ENCODE measurements at places on chromosomes 1 and 21. TPM values are rescaled to one million over a fixed set of nuclear protein-coding genes. Genes with fewer than 3 reads are reported as not detected.
A peak's percentile ranks its signal among the peaks of the same experiment; 100 is the strongest.

ALX3 gene
- 1.4 TPM for total RNA-seq

SLAMF7 gene
- 0.48 TPM for total RNA-seq

OLFML3 gene
- 30.5 TPM for total RNA-seq

KCND3 gene
- total RNA-seq, result 1.2 TPM

CD1C gene
- total RNA-seq, result not detected

HSPG2 gene
- 124 TPM for total RNA-seq

GABRD gene
- total RNA-seq, result 2.0 TPM

MPL gene
- not detected for total RNA-seq

UTP25 gene
- 9.4 TPM for total RNA-seq

MX2 gene
- 2.0 TPM for total RNA-seq

OR2M3 gene
- not detected for total RNA-seq

C1orf226 gene
- 12.6 TPM for total RNA-seq

AK2 gene
- 138 TPM for total RNA-seq

NPHS2 gene
- 0.31 TPM for total RNA-seq

- DNase-seq, result no peak
These were observed 69.8 kb upstream of the PGBD5 start for GRCh38 chr1:230495891-230496385.

GRCh38 chr21:15240848-15241247, 176.0 kb upstream of the NRIP1 start:
- no peak for DNase-seq

DNA sequence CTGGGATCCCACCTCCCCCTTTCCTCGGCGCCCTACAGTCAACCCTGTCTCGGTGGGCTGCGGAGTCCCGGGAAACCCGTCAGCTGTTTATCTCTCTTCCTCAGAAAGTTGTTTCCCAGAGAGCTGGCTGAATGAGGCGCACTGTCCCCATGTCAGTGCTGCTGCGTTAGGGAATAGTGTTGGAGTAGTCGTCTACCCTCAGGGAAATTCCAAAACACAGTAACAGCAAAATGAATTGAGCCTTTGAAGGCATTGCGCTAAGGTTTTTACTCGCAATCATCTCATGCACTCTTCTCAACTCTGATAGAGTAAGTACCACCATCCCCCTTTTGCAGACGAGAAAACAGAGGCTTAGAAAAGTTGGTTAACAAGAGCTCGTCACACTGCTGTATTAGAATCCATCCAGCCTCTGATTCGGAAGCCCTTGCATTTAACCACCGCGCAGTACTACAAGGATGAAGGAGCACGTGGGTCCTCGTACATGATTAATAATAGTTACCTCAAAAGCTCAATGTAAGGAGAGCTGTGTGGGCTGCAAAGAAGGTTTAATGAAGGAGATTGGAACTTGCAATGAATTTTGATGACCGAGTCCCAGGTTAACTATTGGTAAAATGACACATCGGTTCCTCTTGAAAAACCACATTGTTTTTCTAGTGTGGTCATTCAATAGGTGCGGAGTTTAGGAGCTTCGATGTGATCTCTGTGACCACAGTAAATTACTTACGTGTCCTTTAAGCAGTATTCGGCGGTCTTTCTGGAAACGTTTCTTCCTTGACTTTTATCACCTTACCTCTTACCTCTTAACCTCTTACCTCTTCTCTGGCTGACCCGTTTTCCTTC, 788 bp upstream of the EDEM3 start:
- no peak for DNase-seq

DNA sequence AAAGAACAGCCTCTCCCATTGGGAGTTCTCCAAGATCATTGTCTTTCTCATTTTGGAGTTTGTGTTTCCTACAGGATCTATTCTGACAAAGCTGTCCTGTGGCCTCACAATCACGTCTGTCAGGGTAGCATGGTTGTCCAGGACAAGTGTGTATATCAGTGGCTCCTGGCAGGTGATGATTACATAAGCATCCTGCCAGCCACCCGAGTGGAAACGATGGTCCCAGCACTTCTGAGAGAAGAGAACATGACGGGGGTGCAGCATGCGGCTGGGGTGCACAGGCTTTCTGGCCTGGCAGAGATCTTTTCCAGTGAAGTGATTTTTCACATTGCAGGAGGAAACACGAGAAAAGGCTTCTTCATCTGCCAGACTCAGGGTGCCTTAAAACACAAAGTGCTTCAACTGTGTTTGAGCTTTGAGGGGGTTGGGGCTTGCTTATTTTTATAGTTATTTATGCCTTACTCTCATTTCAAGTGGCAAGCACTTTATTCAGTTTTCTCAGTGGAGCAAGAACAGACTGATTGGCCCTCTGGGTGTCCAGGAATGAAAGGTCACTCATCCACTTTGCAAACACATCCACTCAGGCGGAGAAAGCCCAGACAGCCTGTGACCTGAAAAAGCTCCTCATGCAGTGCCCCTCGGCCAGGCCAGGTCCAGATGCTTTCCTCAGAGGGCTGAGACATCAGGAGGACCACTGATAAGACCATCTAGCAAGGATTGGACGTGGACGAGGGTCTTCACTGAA, 186.0 kb downstream of the DUSP10 start:
- no peak for DNase-seq

GRCh38 chr1:229252228-229252984, 18.5 kb upstream of the RAB4A start:
- DNase-seq, result no peak

DNA sequence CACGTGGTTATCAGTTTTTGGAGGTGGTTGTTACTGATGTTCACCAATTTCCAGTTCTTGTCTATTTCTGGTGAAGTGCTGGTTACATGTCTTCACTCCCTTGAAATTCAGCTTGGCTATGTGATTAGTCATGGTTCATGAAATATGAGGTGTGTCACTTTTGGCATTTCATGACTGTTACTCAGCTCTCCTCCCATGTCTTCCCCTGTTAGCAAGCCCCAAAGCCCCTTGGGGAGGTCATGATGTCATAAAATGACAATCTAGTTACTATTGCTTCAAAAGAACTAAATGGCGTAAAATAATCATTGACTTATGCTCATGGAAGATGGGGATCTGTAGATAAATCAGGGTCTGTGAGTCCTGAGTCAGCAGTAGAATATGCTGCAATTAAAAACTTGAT, 425.1 kb downstream of the SETD4 start:
- DNase-seq, result no peak

- no peak for DNase-seq
These were observed 1.3 kb downstream of the GIPC2 start for GRCh38 chr1:78047106-78047505.

DNA sequence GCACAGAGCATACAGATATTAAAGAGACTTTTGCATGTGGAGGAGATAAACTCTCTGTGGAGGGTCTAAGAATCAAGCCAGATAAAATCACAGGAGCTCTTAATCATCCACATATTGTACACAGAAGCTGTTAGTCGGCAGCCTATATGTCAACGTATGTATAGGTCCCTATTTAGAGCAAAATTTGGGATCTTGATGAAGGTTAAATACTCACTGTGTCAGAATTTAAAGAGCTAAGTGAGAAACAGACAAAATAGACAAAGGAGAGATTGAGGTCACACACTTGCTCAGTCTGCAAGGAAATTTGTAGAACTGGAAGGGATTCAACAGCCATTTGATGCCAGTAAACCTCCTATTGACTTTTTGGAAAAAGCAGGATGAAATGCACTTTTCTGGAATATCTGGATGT, 4.1 kb upstream of the IRF2BP2 start:
- DNase-seq, result no peak

DNA sequence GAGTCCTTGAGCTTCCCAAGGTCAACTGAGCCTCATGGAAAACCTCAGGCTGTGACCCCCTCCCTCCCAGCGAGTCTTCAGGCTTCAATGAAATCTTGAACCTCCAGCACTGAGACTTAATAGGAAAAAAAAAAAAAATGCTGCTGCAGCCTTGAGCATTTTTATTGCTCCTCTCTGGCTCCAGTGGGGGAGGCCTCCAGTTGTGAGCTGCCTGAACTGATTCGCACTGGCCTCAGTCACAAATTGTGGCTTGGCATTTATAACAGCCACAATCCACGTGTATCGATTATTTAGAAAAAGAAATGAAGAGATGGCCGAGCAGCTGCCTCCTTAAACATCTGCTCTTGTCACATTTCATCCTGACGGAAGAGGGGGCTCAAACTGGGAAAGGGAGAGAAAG, 173.0 kb downstream of the PRDM2 start:
- no peak for DNase-seq

GRCh38 chr21:15064576-15065391, at the start of gene NRIP1:
Gene NRIP1 (minus strand): TSS chr21:15065000. CDS start chr21:14968192, 96,808 bp downstream.
- DNase-seq, result peak; percentile 90

DNA sequence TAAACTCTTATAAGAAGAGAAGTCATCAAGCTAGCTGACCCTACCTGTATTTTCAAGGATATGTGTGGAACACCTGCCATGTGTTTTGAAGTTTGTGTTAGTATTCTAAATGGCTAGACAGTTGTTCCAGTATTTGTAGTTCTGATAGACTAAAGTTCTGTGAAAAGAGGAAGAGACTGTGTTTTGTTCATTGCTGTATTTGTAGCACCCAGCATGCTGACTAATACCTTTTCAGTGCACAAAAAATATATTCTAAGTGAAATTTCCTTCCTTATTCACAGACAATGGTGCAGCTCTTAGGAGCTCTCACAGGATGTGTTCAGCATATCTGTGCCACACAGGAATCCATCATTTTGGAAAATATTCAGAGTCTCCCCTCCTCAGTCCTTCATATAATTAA, 8.2 kb upstream of the METTL18 start:
- no peak for DNase-seq

DNA sequence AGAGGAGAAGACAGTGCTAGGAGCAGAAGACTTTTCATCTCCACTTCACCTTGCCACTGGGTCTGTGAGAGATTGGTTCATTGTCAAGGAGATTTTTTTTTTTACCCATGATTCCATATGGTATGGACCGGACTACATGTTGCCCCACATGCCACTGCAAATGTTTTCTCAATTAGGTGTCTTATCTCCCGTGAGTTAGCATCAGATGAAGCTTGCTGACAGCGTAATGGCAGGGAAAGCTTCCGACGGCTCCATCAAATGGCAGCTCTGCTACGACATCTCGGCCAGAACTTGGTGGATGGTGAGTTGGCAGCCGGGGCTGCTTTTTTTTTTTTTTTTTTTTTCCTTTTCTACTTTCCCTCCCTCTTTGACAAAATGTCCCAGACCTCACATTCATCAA, 217.2 kb upstream of the NFIA start:
- no peak for DNase-seq

DNA sequence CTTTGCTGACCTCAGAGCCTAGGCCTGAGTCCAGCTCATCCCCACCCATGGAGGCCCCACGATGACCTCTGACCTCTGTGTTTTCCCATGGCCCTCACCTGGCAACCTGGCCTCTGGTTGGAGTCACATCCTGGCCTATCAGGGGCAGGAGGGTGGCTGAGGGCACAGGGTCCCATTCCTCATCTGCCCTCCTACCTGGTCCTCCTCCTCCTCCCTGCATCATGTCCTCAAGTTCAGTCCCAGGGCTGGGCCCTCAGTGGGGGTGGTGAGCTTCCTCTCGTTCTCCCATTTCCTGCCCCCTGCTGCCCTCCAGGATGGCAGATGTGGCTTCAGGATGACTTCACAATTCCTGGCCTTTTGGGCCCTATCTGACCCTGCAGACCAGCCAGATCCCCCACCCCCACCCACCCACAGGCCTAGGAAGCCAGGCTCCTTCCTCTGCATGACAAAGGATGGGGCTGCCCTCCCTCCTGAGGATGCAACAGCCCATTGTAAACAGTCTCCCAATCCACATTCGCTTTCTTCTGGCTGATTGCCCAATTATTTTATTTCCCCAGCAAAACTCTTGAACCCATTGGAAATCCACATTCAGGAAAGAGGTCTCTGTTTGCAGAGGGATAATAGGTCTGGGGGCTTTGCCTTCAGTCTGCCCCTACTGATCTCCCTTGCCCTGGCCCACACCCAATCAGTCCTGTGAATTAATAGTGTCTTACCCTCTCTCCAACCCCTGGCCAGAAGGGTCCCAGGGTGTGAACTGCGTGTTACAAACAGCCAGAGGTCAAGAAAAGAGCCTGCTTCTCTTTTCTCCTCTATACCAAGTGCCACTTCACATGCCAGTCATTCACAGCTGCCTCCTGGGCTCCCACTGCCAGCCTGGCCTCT, 10.3 kb upstream of the LEFTY1 start:
- no peak for DNase-seq

DNA sequence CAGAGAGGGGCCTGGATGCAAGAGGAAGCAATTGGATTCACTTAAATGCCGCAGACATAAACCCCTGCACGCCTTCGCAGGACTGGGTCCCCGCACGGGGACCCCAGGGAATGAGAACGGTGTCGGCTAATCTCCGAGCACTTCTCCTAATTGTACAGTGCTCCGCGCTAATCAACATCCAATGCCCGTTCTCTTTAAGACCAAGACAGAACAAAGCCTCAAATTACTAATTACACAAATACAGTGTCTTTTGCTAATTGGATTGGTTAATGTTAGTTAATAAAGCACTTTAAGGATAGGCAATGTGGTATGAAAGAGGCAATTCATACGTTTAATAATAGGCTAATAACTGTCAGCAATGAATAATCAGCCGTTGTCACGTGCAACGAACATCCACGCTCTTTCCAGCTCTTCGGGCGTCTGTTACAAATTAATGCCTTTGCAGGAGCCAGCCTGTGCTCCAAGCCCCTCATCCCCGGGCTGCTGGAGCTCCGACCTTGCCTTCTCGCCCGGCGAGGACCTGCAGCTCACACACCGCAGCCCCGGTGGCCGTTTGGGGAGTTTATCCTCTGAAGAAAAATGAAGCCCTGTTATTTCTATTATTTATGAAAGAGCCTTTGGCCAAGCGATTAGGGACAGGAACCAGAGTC, 157.8 kb downstream of the PRDM16 start:
- DNase-seq, result no peak

DNA sequence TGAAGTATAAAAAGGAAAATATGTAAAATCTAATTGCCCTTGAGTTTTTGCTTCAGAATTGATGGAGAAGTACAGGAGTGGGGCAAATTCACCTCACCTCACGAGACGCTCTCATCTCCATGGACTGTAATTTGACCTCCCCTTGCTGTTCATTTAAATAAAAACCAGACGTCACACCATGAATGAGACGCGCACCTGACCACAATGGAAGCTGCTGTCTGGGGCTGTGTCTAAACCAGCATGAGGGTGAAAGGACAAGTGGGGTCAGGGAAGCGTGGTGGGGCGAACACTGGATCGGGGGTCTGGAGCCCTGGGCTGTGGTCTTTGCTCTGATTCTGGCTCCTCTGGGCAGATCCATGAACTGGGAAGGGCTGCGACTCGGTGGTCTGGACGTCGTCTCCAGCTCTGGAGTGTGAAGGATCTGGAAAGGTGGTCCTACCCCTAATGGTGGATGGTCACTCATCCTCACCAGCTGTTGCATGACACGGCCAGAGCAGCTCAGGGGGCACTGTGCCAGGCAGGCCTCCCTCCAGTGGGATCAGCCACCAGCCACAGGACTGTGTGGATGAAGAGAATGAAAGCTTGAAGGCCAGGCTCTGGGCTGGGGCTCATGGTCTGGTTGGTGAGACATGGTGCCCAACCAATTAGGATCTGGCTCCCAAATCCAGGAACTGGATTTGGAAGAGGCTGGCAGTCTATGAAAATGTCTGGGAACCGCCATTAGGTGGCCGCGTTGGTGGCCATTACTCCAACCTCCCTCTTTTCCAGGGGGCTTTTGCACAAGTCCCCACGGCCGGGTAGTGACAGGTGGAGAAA, 728.6 kb downstream of the PTPRU start:
- peak; percentile 50 for DNase-seq

GRCh38 chr1:42691157-42691498, 8.9 kb downstream of the YBX1 start:
- no peak for DNase-seq

Data from type B pancreatic cell (in vitro differentiated cells).